ENCODE measurements at places on chromosomes 12 and 14.

- no peak for DNase-seq
Measured at GRCh38 chr14:67911562-67911961, 92.0 kb downstream of the RAD51B start.

DNA sequence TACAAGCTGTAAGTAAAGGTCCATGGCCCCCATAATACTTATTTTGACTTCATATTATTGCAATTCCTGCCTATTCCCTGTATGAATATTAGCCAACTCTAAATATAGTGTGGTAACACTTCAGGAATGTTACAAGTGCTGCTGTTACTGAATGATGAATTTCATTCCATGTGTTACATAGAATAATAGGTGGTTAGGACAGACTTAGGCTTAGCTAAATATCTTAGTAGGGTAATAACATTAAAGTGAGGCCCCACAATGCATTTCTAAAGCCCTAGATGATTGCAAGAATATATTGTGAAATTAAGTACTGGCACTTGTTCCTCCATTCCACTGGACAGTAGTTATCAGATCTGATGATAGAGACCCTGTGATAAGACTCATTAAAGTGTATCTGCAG lies 182.7 kb downstream of the PCNX1 start:
- peak; percentile 63 for DNase-seq

GRCh38 chr12:32448586-32448985 lies 49.2 kb downstream of the FGD4 start:
- DNase-seq = no peak

- DNase-seq = peak; percentile 47
Measured at GRCh38 chr14:39431416-39432178, 636 bp downstream of the FBXO33 start.

GRCh38 chr12:88419794-88420193 lies 160.5 kb downstream of the KITLG start:
- DNase-seq = peak; percentile 70

DNA sequence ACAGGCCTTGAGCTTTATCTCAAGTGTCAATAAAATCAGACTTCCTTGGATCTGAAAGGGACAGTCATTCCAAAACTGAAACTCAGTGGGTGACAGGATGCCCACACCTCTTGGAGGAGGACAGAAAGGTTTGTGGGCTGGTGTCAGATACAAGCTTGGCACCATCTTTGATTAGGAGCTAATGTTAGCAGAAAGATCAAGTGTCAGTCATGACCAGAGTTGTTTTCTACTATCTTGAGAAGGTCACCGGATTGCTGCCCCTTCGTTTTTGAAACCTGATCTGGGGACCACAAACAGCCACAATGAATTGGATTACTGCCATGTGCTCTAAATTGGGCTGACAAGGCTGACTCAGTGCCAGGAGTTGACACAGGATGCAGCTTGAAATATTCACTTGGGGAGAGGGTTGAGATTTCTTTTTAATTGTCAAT lies 88.3 kb downstream of the OTOGL start:
- peak; percentile 73 for DNase-seq

- DNase-seq = no peak
Measured at GRCh38 chr12:7178481-7178880, 11.0 kb upstream of the PEX5 start.

GRCh38 chr12:107306141-107306659 lies 212.9 kb upstream of the CRY1 start:
- DNase-seq = no peak

DNA sequence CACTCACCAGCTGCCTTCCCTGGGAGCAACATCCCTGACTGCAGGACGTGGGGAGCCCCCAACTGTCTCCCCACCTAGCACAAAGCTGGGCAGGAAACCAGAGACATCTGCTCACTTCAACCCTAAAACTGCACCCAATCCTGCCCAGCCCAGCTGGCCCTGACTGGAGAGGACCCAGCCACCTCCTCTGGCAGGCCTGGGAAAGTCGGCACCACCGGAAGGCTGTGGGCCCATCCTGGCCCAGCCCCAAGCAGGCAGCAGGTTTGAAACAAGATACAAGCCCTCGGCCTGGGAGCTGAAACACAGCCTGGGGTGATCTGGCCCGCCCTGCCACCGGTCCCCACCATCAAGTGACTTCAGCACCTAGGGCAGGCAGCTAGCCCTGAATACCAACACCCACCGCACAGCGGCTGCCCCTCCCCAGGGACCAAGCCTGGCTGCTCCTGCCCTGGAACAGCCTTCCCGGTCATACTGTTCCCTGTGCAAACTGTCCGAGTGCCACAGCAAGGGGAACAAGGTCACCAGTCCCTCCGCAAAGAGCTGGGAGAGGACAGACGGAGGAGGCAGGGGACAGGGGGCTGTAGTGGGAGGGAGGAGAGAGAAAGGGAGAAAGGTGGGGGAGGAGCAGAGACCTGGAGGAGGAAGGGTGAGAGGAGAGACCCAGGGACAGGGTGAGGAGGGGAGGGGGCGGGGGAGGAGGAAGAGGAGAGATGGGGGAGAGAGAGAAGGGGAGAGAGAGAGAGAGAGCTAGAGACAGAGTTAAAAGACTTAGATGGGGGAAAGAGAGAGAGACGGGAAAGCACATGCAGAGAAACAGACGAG lies 115.7 kb downstream of the RFLNA start:
- DNase-seq = no peak

- no peak for DNase-seq
Measured at GRCh38 chr14:105485739-105486162, 935 bp upstream of the CRIP1 start.

DNA sequence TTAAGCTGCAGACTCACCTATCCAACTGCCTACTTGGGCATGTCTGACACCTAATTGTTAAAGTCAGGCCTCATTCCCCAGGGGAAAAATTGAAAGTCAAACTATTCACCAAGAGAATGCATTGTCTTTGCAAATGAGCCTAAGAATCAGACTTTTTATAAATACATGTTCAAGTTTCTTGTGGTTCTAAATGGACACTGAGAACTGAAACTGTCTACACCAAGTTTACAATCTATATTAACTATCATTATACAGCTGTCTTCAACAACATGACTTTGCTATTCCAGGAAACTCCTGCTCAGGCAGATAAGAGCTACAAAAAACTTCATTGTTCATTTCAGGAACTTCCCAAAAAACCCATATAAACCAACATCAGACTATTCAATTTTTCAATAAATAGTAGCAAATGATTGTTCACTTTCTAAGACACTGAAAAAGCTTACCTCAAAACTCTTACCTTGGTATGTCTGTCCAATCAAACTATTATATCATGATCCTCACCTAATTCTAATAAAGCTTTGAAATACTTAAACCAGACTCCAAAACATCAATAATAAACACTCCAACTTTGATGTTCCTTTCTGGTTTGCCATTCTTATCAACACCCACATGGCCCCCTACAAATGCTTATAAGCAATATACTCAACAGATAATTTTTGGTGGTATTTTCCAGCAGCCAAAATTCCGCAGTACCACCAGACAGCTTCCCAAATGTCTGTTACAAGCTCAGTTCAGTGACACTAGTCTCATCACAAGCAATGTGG lies 24.2 kb downstream of the CDK17 start:
- DNase-seq = no peak

GRCh38 chr14:63573581-63573980 lies 30.4 kb upstream of the PPP2R5E start:
- DNase-seq = peak; percentile 43

DNA sequence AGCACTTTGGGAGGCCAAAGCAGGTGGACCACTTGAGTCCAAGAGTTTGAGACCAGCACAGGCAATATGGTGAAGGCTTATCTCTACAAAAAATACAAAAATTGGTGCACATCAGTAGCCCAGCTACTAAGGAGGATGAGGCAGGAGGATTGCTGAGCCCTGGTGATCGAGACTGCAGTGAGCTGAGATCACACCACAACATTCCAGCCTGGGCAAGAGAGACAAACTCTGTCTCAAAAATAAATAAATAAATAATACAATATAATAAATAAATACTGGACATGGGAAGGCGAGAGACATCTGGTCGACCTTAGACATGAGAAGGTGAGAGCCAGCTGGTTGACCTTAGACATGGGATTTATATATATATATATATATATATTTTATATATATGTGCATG lies 119.8 kb upstream of the SLC38A4 start:
- no peak for DNase-seq

- DNase-seq = no peak
Measured at GRCh38 chr14:34615507-34615906, 14.4 kb downstream of the SNX6 start.

DNA sequence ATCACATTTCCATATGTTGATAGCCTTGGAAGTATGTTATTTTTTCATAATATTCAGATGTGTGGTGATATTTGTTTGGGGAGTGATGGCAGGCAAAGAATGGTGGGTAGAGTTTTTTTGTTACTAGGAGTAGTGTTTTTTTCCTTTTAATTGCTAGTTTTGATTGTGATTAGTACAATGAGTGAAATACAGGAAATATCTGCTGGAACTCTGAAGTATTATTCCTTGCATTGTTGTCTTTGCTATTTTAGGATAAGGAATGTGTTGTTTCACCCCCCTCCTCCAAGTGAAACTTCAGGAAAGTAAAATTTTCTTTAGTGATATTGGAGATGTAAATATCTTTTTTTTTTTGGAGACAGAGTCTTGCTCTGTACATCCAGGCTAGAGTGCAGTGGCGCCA lies 105.4 kb downstream of the DIP2B start:
- DNase-seq = no peak

DNA sequence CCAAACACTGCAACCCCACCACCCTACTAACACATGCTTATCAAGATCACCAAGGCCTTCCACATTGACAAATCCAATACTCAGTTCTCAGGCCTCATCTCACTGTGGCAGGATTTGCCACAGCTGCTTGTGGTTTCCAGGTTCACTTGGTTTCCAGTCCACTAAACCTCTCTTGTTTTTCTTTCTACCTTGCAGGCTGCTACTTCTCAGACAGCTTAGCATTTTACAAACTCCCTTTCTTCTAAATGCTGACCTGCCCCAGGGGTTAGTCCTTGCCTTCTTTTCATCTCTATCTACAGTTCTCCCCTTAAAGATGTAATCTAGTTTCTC lies 84.1 kb downstream of the BCAT1 start:
- DNase-seq = peak; percentile 56

DNA sequence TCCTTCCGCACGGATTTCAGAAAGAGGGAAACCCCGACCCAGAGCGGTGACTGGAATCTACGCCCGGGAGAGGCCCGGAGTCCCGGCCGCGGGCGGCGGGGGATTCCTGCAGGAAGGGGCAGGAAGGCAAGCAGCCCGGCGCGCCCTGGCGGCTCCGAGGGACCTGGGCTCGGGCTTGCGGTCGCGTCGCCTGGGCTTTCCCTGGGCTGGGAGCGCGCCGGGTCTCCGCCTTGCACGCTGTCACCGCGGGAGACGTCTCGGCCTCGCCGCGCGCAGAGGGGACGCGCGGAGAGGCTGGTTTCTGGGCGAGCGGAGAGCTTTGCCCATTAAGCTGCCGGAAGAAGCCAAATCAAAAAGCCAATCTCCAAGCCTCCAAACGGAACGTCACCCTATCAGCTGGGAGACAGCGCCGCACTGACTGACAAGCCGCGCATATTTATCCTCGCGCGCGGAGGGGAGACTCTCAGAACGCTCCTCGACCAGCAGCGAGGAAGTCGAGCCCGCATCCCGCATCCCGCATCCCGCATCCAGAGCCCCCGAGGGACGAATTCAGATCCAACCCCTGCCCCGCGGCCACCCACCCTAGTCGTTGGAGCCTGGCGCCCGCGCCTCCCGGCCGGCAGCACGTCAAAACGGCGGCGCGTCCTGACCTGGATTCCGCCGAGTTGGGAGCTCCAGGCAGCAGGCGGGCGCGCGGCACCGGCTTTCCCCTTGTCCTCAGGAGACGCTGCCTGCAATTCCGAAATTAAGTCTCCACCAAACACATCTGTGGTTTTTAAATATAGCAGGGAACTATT lies at the start of gene SLC8A3:
Gene SLC8A3 (minus strand): TSS at position 293 of the 797 bp plus-strand sequence. CDS start 20,529 bp downstream, outside the sequence.
- DNase-seq = peak; percentile 49

- no peak for DNase-seq
Measured at GRCh38 chr12:5771756-5772155, 173.3 kb downstream of the ANO2 start.

- no peak for DNase-seq
Measured at GRCh38 chr12:107393043-107393717, 292.4 kb upstream of the PWP1 start.

DNA sequence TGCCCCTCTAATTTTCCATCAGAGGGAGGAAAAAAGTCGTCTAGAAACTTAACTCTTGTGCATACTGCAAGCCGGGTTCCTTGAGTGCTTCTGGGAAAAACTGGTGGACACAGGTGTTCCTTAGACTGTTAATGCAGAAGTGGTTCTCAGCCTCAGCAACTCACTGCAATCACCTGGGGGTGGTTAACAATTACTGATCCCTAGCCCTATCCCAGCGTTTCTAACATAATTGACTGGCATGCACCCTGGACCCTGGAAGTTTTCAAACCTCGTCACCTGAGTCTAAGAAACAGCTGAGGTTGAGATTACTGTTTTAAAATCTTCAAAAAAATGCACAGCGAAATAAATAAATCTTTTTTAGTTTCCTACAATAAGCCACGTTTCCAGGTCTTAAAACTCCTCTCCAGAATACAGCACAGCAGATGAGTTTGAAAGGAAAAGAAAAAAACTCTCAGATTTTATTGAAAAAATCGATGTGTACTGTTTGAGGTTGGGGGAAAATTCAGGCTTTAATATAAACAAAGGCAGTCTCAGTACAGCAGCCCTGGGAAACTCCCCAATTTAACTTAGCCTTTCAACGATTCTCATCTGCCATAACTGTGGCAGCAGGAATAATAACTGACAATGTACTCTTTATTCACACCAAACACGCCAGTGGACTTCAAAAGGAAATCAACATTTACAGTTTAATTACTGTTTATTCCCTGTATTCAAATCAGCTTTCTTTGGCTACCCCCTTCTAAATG lies 45.4 kb downstream of the PHLDA1 start:
- DNase-seq = no peak

GRCh38 chr14:97058074-97058467 lies 260.9 kb downstream of the VRK1 start:
- DNase-seq = no peak

- no peak for DNase-seq
Measured at GRCh38 chr12:4472046-4472445, 26.4 kb upstream of the FGF6 start.

DNA sequence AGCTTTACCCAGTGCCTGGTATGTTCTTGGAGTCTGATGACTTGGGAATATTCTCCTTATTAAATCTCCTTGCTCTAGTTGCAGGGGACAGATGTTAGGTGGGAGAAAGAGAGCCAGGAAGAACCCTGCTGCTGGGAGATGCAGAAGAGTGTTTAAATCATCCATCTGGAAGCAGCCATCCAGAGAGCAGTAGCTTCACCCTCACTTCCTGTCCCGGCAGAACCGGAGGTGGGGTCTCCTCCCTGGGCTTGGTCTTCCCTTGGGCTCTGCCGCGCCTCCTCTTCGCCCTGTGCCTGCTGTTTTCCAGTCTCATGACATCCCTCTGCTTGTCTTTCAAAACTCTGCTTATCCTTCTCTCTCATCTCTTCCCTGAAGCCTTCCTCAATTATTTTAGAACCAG lies 15.5 kb downstream of the B4GALNT3 start:
- no peak for DNase-seq
